ENCODE measurements at places on chromosomes 5 and 9. TPM values are rescaled to one million over a fixed set of nuclear protein-coding genes. Genes with fewer than 3 reads are reported as not detected.

- no peak for DNase-seq
These were observed 155.9 kb upstream of the CCNG1 start for GRCh38 chr5:163281512-163281911.

GRCh38 chr5:137604348-137605095, 105.4 kb upstream of the SPOCK1 start:
- no peak for DNase-seq

GRCh38 chr9:35163413-35163812, 1.6 kb downstream of the UNC13B start:
- DNase-seq, result no peak

INSYN2B gene
- total RNA-seq, result 6.7 TPM

- DNase-seq, result no peak
These were observed 93.5 kb downstream of the PPP2R2B start for GRCh38 chr5:146785065-146785464.

- no peak for DNase-seq
These were observed 43.6 kb upstream of the RAD23B start for GRCh38 chr9:107239474-107239873.

- no peak for DNase-seq
These were observed 1.4 kb upstream of the WNK2 start for GRCh38 chr9:93182572-93182971.
